ENCODE measurements at places on chromosomes 11 and 22.

- DNase-seq: no peak
Observed at GRCh38 chr11:111878385-111878848, 548 bp downstream of the FDXACB1 start.

DNA sequence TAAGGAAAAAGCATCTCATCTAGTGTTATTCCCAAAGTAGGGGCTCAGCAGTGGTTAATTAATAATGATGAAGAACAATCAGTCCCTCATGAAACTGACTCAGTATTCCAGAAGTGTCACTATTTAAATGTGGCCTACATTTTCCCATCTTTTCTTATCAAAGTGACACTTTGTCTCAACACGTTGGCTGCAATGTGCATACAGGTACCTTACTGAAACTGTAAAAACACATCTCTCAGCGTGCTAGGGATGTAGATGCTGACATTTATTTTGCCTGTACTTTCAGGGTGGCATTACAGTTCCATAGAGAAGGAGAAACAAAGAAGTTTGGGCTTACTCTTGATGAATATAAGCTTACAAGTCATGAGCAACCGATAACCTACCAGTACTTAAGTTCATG is 58.3 kb upstream of the FAT3 start:
- no peak for DNase-seq

GRCh38 chr11:76314741-76315090 is 66.2 kb downstream of the THAP12 start:
- peak; percentile 50 for DNase-seq

DNA sequence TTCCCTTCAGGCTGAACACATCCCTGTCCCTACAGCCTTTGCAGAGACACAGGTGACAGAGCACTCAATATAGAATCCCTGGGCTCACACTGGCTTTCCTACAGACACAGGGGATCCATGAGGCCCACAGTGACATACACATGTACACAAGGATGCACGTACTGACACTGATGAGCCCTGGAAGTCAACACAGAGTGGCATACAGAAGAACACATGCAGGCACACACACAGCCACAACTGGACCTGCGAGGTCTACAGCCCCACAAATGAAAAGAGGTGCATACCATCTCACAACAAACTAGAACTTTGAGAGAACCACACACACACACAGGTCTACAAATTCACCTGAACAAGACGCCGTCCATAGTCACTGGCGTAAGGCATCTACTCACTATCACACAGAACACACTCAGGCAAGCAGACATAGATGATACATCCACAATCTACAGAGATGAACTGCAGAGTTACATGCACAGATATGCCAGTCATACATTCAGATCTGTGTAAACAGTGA is 3.5 kb upstream of the ZNF74 start:
- DNase-seq: no peak

DNA sequence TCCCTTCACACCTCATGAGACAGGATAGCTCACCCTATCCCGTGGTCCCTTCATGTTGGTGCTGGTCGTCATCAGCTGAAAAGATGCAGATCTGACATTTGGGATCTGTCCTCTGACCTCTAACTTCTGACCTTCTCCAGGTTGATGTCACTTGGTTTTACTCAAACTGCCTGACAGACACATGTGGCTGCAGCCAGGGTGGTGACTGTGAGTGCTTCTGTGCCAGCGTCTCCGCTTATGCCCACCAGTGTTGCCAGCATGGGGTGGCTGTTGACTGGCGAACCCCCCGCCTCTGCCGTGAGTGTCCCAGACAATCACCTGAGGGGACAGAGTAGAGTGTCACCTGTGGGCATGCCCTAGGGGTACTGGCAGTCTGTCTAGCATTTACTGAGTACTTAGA is 49.7 kb downstream of the OTOG start:
- no peak for DNase-seq

- no peak for DNase-seq
Observed at GRCh38 chr11:94224078-94224477, 80.3 kb upstream of the IZUMO1R start.

DNA sequence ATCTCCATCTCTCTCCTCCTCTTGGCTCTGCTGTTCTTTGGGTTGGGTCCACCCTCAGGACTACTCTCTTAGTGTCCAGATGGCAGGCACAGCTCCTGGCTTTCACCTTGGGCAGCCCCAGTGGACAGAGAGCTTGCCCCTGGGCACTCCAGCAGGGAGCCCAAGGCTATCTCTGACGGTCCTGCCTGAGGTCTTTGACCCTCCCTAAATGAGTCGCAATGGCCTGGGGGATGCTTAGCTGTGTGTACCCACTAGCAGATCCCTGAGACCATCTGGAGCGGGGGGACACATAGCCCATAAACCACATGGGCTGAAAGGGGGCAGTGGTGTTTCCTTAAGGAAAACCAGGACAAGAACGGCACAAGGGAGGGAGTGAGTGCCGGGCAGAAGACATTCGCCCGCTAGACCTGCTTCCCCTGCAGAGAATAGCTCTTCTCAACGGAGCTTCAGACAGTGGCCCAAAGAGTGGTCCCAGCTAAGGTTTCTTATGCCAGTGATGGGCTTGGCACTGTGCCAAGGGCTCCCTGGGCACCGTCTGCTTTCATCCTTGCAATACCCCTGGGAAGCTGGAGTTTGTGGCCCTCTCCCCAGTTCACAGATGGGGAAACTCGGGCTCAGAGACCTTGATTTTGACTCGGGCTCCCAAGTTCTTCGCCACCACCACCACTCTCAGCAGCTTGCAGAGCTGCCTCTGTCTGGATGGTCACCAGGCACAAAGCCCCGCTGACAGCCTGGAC is 53.9 kb upstream of the ANO1 start:
- DNase-seq: no peak

DNA sequence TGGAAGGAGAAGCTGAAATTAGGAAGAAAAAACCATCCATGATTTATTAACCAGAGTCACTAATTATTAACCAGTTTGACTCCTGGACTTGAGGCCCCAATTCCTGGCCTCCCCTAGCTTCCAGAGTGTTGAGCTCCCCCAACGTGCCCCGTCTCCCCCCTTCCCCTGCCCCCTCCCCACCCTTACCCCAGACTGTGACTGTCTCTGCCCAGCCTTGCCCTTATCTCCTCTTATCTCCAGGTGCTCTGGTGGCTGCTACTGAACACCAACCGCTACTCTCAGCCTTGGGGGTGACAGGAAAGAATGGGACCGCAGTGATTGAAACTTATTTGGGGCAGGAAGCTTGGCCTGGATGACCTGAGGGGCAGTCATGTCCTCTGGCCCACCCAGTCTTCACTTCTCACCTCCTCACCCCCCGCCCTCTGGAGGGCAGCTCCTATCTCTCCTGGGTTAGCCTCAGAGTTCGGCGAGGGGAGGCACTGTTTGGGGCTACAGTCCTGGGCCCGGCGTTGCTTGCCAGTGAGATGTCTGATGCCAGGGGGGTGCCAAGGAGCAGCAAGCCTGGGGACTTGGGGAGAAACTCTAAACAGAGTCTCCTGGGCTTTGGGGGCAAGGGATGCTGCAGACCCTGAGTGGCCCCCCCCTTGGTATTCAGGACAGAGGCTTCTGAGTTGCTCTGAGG is 15.5 kb downstream of the NECTIN1 start:
- DNase-seq: no peak

DNA sequence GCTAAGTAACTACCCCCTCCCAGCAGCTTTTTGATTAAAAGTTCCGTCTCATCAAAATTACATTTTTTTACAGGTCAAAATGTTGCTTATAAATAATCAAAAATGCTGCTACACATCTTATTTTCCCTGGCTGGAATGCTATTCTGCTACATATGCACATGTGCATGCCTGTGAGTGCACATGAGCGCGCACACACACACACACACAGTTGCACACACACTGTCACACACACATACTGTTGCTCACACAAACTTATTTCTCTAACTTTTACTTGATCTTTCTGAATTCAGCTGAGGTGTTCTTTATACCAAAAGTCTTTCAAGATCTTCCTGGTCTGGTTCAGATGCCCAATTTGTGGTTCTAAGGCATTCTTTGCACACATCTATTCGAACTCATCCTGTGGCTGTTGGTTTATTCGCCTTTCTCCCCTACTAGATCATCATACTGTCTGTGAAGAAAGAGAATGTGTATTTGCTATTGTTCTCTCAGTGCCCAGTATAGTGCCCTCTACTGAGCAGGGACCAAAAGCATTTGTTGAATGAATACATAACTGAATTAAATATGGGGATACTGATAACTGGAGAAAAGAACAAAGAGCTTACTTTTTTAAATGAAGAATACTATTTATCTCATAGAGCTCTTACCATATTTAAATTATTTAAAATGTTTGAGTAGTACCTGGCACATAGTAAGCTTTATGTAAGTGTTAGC is 68.1 kb upstream of the CCDC179 start:
- DNase-seq: no peak

- DNase-seq: no peak
Observed at GRCh38 chr11:45473341-45473895, 187.3 kb upstream of the SYT13 start.

GRCh38 chr11:28090052-28090749 is 17.8 kb downstream of the KIF18A start:
- DNase-seq: no peak

- DNase-seq: no peak
Observed at GRCh38 chr22:38228873-38229740, 27.3 kb downstream of the MAFF start.

- no peak for DNase-seq
Observed at GRCh38 chr22:19105867-19106802, 16.1 kb downstream of the DGCR2 start.

- DNase-seq: no peak
Observed at GRCh38 chr11:117924631-117925170, 4.5 kb downstream of the TMPRSS13 start.

DNA sequence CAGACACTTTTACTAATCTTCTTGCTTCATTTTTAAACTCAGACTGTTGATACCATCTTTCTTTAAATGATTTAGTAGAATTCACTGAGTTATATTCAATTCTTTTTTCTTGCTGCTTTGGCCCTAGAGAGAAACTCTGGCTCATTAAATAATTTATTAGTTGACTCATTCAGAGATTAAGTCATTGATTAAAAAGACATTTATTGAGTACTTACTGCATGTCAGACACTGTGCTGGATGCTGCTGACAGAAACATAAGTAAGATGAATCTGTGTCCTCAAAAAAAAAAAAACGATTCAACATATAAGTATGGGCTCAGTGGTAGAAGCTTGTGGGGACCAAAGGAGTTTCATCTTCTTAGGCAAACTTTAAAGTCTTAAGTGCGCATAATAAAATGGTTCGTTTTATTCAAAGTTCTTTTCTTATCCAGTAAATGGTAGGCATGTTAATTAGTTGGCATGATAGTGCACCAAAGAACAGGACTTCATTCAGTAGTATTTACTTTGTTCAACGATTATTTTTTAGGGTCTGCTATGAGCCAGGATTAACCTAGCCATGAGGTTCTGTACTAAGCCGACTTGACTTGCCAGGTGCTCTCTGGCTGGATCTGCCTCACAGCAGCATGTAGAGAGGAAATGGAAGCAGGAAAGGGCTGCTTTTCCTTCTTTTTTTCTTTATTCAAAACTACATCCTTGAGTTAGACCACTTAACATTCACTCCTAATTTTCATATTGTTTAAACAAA is 281.0 kb upstream of the CTSC start:
- DNase-seq: no peak

- no peak for DNase-seq
Observed at GRCh38 chr11:95088946-95089619, 563 bp upstream of the ENDOD1 start.

DNA sequence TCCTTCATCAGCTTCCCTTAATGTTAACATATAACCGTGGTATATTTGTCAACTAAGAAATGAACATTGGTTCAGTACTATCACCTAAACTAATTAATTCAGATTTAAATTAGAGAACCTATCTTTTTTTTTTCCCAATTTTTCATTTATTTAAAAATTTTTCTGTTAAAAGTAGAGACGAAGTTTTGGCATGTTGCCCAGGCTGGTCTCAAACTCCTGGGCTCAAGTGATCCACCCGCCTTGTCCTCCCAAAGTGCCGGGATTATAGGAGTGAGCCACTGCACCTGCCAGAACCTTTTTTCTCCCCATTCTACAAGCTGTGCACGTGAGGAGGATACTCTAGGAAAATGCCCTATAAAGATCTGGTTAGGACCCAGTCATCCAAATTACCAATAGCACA is 3.6 kb downstream of the EI24 start:
- DNase-seq: no peak

DNA sequence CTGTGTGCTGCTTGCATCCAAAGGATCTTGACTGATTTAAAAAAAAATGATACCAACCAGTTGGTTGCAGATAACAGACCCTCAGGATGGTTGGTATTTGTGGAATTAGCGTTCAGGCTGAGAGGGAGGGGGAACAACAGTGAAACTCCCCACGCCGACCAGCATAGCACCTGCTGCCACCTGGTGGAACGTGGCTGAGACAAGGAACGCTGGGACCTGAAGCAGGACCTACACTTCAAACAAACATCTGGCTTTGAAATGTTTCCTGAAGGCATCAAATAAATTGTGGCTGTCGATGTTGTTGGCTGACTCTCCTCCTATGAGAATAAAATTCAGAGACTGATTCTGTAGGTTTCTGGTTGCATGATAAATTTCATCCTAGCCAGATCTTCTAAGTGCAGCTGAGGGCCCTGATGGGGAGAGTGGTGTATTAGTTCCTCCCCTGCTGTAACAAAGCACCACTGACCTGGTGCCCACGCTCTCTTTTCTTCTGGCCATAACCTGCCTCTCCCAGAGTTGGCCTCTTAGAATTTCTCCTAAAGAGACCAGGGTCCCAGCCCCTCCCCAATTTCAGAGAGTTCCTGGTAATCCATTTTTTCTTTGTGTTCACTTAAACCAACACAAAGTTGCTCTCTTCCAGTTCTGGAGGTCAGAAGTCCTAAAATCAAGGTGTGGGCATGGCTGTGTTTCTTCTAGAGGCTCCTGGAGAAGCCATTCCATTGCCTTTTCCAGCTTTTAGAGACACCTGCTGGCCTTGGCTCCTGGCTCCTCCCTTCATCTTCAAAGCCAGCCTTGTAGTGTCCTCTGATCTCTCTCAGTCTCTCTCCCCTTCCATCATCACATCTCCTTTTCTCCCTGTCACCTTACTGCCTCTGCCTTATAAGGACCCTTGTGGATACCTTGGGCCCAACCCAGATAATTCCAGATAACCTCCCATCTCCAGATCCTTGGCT is 17.3 kb downstream of the APOL2 start:
- DNase-seq: no peak
